Activated CD8-positive, alpha-beta memory T cell treated with anti-CD3 and anti-CD28 coated beads for 48 hours (primary cell): ENCODE measurements at places on chromosomes 3 and 15.

DNA sequence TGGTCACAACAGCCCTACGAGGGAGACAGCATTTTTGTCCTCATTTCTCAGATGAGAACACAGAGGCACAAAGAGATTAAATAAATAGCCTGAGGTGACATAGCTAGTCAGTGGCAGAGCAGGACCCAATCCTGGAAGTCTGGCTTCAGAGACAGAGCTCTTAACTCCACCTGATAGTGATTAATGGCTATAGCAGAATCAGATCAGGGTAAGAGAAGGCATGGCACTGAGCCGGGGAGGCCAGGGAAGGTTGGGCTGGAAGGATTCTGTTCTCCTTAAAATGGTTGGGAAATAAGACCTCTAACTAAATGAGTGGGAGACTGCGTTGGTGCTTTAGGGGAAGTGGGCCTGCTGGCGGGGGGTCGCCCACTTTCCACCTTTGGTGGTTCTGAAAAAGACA is 104.5 kb downstream of the VGLL4 start:
- no peak for DNase-seq

GRCh38 chr3:128917291-128917690 is 37.9 kb downstream of the ACAD9 start:
- no peak for DNase-seq

DNA sequence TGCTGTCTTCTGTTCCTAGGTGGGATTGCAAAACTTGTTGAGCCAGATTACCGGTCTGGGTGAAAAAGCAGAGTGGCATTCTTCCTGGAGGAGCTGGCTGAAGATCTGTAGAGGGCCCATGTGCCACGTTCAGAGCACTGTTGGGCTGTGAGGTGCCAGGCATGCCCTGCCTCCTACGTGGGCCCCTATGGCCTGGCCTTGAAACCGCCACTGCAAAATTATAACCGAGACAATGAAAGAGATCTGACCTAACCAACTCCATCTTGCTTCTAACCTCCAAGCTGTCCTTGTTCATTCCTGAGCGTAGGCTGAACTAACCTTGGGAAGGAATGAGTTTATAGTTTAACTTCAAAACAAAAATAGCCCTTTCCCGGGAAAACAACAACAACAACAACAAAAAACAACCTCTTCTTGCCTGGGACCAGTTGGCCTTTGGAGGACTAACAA is 1.4 kb upstream of the ACAD9 start:
- no peak for DNase-seq

- no peak for DNase-seq
Observed at GRCh38 chr3:194120789-194121770, 14.9 kb upstream of the HES1 start.

DNA sequence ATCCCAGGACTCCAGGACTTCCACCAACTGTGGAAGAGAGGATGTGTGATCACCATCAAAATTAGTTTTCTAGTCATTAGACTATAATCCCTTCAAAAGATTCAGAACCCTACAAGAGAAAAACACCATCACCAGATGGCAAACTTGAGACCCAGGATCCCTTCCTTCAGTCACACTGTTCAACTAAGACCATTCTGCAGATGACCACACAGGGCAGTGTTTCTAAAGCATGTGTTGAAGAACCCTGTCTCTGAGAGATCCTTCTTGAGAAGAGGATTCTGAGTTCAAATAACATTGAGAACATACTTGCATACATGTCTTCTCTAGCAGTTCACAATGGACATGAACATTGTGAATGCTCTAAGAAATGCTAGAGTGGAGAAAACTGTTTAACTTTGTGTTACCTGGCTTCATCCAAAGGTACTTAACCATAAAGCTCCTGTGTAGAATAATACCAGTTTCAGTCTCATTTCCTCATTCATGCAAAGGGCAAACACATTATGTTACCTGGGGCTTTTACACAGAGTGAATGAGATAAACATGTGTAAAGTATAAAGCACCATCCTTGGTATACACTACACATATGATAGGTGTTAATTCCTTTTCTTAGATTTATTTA is 2.4 kb upstream of the ADGRG7 start:
- no peak for DNase-seq

- no peak for DNase-seq
Observed at GRCh38 chr3:117868766-117869165, 1159.2 kb downstream of the TUSC7 start.

- DNase-seq: no peak
Observed at GRCh38 chr3:76043746-76044145, 258.4 kb upstream of the ZNF717 start.

DNA sequence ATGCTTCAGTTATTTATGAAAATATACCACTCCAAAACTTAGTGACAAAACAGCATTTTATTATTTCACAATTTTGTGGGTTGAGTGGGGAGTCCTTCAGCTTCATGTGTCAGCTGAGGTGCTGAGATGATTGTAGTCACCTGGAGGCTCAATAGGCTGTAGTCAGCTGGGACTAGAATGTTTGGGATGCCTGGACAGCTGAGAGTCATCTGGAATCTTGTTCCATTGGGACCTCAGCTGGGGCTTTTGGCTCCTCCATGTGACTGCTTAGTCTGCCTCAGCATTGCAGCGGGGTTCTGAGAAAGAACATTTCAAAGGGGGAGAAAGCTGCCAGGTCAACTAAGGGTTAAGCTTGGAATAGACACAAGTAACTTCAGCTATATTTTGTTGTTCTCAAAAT is 13.4 kb downstream of the STT3B start:
- no peak for DNase-seq

DNA sequence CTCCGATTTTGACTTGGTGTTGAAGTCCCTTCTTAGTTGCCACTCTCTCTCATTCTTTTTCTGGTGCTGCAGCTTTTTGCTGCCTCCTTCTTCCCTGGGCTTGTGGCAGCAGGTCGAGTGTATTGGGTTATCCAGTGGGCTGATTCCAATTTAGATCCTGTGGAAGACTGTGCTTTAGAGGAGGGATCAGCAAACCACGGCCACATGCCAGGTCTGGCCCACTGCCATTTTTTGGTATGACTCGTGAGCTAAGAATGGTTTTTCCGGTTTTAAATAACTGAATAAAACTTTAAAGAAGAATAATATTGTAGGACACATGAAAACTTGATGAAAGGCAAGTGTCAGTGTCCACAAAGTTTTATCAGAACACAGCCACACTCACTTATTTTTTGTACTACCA is 330.5 kb downstream of the ROBO2 start:
- no peak for DNase-seq

DNA sequence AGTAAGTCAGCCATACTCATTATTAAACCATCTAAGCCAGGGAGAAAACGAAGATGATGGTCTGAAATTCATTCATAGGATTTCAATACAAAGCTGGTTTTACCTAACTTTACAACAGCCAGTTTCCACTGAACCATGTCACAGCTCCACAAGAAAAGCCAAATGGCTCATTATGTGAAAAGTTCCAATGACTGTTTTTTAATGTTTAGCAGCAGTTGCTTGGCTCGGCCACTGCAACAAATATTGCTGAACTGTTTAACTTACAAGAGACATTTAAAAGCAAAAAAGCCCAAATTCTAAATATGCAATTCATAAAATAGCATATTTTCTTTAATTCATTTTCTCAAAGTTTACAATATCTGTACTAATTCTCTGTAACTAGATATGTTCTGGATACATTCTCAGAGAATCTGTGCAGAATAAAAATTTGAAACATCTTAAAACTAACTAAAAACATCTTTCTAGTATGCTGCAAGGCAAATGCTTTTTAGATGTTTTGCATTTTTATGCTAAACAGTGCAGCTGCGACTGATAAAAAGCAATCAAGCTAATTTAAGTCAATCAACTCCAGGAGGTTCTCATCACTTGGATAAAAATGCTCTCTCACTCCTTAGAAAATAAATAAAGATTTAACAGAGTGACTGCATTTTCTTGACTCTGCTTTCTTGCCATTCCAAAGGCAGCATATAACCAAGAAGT is 356.5 kb downstream of the ERC2 start:
- DNase-seq: no peak

GRCh38 chr15:95758851-95759250 is 571.6 kb upstream of the NR2F2 start:
- no peak for DNase-seq

DNA sequence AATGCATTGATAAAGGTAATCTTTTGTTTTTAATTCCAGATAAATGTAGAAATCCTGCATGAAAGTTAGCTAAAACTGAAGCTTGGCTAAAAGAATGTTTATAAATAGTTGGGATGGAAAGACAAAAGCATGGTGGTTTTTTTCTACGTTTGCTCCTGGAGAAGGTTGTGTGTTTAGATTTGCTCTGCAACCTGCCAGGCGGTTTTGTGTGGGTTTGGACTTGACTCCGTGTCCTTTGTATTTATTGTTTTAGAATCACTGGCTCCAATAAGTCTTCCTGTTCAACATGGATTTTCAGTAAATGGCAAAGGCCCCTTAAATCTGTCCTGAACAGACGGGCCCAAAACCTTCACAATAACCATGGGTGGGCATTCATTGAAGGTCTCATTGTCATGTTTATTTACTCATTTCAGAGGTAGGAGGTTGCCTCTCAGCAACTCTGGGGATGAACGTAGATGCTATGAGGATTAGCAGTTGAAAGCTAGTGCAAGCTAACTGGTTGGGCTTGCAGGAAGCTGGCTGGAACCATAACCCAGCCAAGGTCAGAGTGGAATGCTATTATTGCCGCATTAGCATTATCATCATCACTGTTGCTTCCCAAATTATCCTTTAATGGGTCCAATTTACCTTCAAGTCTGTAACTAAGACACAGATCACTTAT is 60.6 kb upstream of the ADAMTS9 start:
- no peak for DNase-seq

GRCh38 chr15:72307026-72307425 is 12.9 kb downstream of the CELF6 start:
- DNase-seq: no peak

DNA sequence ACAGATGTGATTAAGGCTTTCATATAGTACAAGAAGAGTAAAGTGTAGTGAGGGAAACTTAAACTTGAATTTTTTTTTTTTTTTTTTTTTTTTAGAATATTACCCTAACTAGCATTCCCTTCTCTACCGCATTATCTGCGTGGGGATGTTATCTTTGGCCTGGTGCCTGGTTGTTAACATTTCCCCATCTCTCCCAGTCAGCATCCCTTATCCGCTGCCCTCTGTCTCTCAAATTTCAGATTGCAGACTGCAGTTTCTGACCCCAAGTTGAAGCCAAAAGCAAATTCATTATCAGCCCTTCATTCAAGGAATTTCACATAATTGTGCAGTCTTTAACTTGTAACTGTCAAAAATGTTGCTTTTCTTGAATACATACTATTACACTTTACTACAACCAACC is 353.0 kb downstream of the PLOD2 start:
- no peak for DNase-seq

GRCh38 chr15:78179906-78180305 is 30.7 kb downstream of the IDH3A start:
- no peak for DNase-seq

DNA sequence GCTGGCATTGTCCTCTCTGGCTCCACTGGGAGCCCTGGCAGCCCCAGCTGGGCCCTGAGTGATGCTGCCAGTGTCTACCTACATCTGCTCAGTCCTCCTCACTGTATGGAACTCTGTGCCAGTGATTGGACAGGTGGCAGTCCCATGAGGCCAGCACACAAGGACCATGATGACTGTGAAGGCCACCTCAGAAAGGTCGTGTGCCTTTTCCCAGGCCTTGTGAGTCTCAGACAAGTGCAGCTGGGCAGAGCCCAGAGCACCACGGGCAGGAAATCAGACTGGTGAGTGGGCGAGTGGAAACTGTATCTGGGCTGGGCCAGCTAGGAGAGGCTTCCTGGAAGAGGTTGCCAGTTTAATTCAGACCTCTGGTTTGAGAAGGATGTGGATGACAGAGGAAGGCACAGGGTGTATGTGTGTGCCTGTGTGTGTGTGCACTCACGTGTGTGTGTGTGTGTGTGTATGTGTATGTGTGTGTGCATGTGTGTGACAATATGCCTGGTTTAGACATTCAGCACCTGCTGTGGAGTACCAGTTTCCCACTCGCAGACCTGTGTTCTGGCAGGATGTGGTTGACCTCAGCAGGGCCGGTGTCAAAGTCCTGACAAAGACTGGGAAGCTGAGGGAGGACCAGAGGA is 7.0 kb downstream of the MAPKAPK3 start:
- DNase-seq: peak; percentile 39

DNA sequence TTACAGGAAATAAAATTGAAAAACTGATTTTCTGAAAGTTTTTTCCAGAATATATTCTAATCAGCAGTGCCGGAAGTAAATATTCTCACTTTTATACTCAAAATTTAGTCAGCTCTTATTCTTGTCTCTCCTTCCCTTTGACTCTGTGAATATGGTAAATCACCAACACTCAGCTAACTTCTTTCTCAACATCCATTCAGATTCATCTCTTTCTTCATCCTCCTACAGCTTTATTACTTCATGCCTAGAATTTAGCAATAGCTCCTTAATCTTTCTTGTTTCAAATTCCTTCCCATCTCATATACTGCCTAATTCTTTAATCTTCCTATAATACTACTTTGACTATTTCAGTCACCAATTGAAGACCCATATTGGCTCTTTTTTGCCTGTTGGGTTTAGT is 67.9 kb downstream of the FGF7 start:
- DNase-seq: no peak

GRCh38 chr15:51793521-51794305 is 35.7 kb upstream of the TMOD3 start:
- no peak for DNase-seq

- no peak for DNase-seq
Observed at GRCh38 chr3:111871809-111872623, 13.0 kb downstream of the PHLDB2 start.

DNA sequence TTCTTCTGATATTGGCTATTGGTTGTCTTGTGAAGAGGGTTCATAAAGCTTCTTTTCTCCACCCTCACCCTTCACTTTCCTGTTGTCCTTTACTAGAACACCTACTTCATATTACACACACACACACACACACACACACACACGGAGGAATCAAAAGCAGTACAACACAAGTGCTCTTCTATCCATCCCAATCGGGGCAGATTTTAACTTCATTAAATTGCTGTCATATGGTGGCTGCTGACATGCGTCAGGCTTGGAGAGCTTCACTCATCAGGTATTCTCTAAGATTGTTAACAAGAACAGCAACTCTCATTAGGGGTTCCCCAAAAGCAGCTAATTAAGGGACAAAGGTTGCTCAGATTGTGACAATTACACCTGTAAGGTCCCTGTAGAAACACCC is 239.1 kb upstream of the MEIS2 start:
- DNase-seq: no peak
